Stimulated activated CD4-positive, alpha-beta T cell treated with anti-CD3 and anti-CD28 coated beads, Interleukin-4, amount 100 ng/mL, for 24 hours (primary cell): ENCODE measurements at places on chromosomes 13 and 19.

DNA sequence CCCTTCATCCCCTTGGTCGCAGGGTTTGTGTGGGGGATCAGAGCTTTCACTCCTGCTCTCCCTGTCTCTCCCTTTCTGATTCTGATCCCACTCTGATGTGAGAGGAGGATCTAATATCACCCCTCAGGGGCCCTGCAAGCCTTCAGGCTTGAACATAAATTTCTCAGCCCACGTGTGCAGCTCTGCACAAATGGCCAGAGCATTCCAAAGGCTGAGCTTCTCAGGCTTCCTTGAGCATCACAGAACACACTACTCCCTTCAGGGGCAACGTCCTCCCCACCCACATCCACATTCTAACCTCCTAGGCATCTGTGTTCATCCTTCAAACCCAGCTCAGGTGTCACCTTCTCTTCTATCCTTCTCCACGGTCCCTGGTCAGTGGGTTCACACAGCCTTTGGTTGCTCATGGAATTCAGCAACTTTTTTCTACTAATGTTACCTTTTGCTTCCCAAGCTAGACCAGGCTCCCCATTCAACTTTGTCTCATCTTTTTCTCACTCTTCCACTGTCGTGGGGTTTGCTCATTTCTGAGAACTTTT is 24.4 kb upstream of the DOCK9 start:
- no peak for DNase-seq

DNA sequence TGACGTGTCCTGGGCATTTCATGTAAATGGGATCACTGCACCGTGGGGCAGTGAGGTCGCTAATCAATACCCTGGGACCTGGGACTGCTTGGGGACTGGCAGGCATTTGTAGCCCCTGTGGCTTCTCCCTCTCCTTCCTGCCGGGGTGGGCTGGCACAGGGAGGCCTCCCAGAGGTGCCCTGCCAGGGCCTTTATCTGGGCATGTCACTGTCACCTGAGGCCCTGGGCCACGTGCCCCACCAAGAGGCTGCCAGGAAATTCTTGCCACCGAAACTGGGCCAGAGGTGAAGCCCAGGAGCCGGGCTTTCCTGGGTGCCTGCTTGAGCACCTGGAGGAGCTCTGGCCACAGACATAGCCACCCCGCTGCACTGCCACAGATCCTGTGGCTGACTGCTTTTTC is 1.8 kb upstream of the NMRK2 start:
- no peak for DNase-seq

- no peak for DNase-seq
Observed at GRCh38 chr13:26019881-26020870, 31.6 kb downstream of the SHISA2 start.

- DNase-seq: no peak
Observed at GRCh38 chr19:33644284-33644836, 22.6 kb downstream of the CHST8 start.

- DNase-seq: no peak
Observed at GRCh38 chr13:52130641-52131040, 1.8 kb upstream of the NEK5 start.
